GM10248 (cell line): ENCODE measurements at places on chromosomes 16 and 17.

GRCh38 chr16:2205967-2206313 is 686 bp downstream of the MLST8 start:
- no peak for DNase-seq

- DNase-seq: no peak
Measured at GRCh38 chr17:213286-214105, 32.0 kb upstream of the DOC2B start.

DNA sequence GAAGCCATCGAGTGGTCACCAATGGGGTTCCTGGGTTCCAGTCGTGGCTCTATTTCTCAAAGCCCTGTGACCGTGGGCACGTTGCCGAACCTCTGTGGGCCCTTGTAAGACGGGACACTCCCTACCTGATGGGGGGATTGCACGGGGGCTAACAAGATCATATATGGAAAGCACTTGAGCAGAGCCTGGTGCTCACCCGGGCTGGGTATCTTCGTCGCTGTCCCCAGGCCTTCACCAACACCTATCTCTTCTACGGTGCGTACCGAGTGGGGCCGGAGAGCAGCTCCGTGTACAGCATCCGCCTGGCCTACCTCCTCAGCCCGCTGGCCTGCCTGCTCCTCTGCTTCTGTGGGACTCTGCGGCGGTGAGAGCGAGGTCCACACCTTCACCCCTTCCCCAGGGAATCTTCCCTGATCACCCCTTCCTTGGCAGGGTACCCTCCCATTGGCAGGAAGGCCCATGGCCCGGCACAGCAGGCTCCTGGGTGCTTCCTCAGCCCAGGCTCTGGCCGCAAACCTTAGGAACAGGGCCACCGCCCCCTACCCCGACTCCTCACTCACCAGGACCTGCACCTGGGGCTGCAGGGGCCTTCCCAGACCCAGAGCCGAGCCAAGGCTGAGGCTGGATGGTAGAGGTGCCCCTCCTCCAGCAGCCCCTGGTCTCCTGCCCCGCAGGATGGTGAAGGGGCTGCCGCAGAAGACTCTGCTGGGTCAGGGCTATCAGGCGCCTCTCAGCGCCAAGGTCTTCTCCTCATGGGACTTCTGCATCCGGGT is 2.8 kb downstream of the TMC8 start:
- no peak for DNase-seq

DNA sequence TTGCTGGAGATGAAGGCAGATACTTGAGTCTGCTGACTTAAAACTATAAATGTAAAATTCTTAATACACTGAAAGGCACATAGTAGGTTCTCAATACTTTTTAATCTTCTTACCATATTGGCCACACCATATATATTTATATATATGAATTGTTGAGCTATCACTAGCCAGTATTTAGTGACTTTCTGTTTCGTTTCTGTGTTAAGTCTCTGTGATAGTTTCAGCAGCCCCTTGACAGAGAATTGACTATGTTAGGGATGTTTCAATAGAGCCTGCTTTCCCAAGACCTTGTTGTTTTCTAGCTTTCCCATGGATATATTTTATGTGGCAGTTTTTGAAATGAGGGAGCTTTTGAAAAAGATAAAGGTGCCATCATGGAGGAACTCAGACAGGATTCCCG is 206.5 kb upstream of the GOT2 start:
- no peak for DNase-seq

- no peak for DNase-seq
Measured at GRCh38 chr16:50606431-50607050, 58.3 kb downstream of the NKD1 start.

DNA sequence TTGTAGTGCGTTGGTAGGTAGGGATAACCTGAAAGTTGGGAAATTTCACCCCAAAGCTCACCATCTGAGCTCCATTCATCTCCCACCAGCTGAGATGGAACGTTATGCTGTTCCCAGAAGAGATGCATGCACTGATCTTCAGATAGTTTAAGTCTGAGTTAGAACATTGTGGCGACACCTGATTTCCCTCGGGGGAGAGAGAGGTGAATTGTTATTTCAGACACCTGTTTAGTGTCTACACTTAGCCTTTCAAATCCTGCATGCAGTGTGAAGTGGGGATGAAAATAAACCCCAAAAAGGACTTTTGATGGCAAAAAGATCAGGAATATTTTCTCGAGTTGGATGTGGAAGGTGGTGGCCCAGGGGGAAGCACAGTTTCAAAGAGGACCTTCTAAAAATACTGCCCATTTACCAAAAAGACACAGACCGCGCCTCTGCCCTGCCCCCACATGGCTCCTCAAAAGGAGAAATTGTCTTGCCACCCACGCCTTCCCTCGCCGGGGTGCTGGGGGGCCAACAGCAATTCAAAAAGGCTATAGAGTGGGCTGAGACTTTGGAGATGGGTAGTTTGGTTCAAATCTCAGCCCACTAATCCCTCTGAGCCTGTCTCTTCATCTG is 11.4 kb downstream of the CIITA start:
- DNase-seq: no peak

GRCh38 chr16:11788914-11789313 is 8.1 kb downstream of the ZC3H7A start:
- DNase-seq: no peak

GRCh38 chr17:12362853-12363455 is 302.7 kb upstream of the MYOCD start:
- DNase-seq: no peak

DNA sequence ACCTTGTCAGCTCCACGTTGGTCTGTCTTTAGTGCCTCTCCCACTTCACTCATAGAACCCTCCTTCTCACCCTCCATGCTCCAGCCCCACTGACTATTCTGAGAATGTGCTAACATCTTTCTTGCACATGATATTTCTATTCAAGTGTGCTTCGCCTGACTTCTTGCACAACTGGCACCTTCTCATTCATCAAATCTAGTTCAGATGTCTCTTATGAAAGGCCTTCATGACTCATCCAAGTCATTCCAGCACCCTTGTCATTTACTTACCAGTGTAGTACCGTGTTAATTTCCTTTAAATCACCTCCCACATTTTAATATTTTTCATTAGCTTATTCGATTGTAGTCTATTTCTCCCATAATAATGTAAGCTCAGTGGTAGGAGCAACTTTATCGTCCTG is 197.8 kb upstream of the PIRT start:
- no peak for DNase-seq

DNA sequence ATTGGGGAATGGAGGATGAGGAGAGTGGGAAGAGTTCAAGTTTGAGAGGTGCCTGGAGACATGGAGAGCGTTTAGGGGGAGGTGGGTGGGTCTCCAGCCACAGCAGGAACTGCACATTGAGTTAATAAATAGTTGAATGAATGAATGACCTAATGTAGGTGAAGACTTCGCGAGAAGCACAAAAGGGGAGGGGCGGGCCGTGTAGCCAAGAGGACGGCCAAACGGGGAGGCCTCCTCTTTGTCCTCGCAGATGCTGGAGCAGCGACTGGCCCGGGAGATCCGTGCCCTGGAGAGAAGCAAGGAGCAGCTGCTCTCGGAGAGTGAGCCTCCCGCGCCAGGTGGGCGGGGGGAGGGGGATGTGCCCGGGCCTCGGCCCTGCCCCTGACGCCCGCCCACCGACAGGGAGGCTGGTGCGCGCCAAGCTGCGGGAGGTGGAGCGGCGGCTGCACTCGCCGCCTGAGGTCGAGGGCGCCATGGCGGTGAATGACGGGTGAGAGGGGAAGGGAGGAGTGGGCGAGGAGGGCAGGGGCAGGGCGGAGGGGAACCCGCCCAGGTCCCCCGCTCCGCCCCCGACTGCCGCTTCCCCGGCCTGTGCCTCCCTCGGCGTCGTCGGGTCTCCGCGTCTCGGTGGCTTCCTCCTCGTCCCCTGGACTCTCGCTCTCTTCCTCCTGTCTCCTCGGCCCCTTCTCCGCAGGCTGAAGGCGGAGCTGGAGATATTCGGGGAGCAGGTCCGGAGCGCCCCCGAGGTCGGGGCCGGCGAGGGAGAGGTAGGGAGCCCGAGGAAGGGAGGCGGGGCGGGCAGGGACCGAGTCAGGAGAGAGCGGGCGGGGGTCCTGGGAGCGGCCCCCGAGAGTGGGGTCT is 12.9 kb downstream of the SYCE1L start:
- peak; percentile 83 for DNase-seq

GRCh38 chr17:75456039-75456416 is 407 bp upstream of the TMEM94 start:
- no peak for DNase-seq

- no peak for DNase-seq
Measured at GRCh38 chr17:17028059-17028877, 14.0 kb upstream of the MPRIP start.

GRCh38 chr16:62853887-62854286 is 817.6 kb upstream of the CDH8 start:
- DNase-seq: no peak

DNA sequence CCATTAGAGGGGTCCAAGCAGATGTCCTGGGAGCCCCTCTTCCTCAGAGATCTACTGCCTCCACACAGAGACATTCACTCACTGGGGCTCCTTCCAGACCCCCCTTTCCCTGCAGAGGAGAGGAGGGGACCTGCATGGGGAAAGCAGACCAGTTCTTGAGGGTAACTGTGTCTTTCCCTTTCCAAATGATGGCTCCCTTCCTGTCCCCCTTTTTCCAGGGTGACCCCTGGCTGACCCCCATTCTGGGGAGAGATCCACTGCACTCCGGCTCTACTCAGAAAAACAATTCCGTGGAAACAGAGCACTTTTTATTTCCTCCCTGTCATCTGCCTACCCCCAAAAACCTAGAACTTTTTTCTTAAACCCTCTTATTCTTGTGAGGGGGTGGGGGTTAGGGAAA is 6.4 kb downstream of the CACNA1G start:
- no peak for DNase-seq

- DNase-seq: no peak
Measured at GRCh38 chr17:58702045-58702476, 9.7 kb downstream of the RAD51C start.

DNA sequence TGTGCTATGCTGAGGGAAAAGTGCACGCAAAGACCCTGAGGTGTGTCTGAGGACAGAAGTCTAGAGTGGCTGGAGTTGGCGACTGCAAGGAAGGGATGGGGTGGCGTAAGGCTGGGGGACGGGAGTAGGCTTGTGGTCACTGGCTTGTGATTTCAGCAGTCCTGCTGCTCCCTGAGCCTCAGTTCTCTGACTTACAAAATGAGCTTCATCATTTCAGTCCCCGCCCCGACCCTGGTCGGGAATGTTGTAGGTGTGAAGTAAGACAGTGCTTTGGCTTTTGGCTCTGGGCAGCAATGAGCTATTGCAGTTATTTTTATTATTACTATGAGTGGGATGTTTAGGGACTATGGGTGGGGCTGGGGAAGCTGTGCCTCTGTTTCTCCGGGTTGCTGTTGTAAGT is 8.6 kb downstream of the ADGRG1 start:
- DNase-seq: no peak

DNA sequence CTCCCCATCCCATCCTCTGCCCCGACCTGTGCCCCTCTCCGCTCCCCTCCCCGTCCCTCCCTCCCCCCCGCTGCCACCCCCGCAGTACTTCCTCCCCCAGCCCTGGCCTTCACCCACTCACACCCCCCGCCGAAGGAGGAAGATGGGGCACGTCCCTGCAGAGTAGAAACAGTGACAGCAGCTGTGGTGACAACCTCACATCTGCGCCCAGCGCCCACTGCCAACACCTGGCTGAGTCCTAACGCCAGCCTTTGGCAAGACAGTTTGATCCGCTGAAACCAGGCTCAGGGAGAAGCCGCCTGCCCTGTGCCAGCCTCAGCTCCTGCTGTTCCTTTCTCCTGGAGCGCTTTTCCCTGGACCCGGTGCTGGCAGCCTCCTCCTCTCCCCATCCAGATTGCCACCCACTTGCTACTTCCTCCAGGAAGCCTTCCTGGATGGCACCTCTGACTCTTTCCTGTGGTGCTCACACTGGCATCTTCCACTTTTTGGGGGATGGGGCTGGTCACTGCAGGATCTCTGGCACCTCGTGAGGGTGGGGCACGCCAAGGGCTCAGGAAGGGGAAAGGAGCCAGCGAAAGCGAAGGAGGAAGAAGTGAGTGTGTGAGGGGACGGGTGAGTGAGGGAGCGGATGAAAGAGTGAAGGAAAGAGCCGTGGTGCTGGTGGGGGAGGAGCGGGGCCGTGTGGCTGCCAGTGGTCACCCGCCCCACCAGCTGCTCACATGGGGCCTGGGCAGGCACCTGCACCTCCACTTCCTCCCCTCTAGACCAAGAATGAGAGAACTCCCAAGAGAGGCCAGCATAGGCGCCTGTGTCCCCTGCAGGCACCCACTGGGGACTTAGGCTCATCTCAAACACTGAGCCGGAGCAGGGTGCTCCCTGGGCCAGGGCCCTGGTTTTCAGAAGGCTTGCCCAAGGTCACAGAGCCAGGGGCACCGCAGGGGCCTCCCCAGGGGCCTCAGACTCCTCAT is 27.0 kb downstream of the ZFPM1 start:
- DNase-seq: peak; percentile 72

DNA sequence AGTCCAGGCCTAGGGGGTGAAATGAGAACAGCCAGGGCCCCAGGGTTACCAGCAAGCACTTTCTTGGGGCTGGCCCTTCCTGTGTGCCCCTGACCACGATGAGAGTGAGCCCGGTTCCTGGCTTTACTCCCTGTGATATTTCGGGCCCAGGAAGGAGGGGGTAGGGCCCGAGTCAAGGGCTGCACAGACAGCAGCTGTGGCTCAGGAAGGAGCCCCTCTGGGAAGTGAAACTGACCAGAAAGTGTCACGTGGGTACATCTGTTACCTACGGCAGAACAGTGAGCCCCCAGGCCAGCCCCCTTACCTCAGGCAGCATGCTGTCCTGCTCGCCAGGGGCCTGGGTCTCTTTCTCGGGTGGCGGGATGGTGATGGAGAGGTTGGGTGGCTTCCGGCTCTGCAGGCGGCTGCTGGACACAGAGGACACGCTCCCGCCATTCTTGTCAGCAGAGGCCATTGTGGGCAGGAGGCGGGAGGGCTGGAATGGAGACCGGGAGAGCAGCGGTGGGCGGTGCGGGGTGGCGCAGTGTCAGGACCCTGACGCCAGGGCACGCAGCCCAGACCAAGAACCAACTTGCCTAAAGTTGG is 13.8 kb downstream of the AANAT start:
- peak; percentile 81 for DNase-seq

DNA sequence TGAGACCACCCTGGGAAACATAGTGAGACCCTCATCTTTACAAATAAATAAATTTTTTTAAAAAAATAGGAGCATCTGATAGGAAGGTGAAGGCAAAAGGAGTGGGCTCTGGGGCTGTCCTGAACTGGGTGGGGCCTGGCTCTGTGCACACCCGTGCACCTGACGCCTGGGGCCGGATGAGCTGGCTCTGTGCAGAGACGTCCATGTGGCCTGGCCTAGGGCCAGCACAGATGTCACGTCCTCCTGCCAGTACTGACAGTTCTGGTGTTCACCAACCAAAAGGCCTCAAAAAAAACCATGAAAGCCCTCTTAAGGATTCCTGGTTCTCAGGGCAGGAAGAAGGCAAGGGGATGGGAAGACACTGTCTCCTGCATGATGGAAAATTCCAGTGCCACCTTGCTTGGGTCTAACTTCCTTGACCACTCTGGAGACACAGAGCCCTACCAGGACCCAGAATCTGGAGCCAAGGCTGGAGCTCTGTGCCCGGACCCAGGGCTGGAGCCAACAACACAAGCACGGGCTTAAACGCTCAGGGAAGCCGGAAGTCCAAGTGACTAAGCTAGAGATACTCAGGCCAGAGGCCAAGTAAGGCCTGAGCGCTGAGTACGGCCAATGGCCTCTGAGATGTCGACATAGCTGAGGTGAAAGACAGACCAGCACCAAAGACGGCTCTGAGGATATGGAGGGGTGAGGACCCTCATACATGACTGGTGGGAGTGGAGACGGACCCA is 32.9 kb downstream of the COPRS start:
- DNase-seq: no peak

- no peak for DNase-seq
Measured at GRCh38 chr16:70703041-70703834, 17.4 kb upstream of the MTSS2 start.

- peak; percentile 85 for DNase-seq
Measured at GRCh38 chr17:32127158-32127897, 15.0 kb upstream of the RHOT1 start.
